Activated T-cell treated with anti-CD3 and anti-CD28 coated beads for 4 hours (primary cell): ENCODE measurements at places on chromosomes 3 and 15.
A peak's percentile ranks its signal among the peaks of the same experiment; 100 is the strongest.

DNA sequence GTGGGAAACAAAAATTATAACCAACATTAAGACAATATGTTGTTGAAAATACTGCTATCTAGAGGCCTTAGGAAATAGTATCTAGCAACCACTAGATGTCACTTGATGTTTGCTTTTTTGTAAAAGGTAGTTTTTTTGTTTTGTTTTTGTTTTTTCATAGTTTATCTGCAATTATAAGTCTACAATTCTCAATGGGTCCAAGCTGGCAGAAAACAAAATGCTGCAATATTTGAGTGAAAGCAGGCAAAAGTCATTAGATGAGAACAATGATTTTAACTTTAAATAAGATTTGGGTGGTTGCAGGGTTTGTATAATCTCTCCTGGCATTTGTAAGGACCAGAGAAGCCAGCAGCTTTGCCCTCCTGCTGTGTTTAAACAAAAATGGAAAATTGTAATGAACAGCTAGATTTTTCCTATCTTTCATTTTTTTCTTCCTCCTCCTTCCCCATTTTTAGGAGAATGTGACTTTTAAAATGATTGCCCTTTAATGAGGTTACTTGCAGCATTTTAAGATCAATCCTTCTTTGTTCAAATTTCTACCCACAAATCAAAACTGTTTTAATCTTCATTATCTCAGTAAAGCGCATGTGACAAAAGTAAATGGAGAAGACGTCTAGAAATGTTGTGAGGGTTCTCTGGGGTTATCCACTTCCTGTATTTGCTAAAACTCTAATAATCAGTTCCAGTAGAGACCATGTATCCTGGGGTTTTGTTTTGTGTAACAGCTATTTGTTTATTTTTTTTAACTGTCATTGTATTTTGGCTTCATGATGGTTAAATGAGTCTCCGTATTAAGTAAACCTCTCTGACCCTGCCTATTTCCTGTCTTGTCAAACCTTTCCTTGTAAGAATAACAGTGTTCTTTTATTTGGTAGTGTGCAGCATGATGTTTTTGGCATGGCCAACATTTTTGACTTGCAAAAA, 27.3 kb downstream of the DUT start:
- no peak for DNase-seq

- DNase-seq: no peak
These were observed 36.9 kb upstream of the FRMD4B start for GRCh38 chr3:69422751-69423150.

DNA sequence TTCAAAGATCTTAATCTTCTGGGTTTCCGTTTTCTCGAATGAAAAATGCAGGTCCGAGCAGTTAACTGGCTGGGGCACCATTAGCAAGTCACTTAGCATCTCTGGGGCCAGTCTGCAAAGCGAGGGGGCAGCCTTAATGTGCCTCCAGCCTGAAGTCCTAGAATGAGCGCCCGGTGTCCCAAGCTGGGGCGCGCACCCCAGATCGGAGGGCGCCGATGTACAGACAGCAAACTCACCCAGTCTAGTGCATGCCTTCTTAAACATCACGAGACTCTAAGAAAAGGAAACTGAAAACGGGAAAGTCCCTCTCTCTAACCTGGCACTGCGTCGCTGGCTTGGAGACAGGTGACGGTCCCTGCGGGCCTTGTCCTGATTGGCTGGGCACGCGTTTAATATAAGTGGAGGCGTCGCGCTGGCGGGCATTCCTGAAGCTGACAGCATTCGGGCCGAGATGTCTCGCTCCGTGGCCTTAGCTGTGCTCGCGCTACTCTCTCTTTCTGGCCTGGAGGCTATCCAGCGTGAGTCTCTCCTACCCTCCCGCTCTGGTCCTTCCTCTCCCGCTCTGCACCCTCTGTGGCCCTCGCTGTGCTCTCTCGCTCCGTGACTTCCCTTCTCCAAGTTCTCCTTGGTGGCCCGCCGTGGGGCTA, at the start of the genes B2M and PATL2:
TSS of gene B2M (plus strand) at position 422 of the 647 bp plus-strand sequence. CDS start at position 452, 30 bp downstream.
TSS of gene PATL2 (minus strand) at position 228 of the 647 bp plus-strand sequence. CDS start 34,833 bp downstream, outside the sequence.
- DNase-seq: peak; percentile 96

DNA sequence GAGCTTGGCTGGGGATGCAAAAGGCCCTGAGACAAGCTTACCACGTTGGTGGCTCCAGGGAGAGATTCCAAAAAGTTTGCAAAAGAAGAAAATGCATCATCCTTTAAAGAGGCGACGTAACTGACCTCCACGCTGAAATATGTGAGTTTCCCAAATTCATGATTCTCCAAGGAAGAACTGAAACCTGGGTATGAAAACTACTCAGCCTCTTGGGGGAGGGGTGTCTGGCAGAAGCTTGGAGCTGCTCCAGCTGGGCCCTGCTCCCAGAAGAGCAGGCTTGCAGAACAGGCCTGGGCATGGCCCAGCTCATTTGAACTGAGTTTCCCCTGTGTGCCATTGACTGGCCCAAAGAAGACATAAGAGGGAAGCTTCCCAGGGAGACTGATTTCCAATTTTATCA, 20.5 kb downstream of the CPN2 start:
- DNase-seq: no peak

DNA sequence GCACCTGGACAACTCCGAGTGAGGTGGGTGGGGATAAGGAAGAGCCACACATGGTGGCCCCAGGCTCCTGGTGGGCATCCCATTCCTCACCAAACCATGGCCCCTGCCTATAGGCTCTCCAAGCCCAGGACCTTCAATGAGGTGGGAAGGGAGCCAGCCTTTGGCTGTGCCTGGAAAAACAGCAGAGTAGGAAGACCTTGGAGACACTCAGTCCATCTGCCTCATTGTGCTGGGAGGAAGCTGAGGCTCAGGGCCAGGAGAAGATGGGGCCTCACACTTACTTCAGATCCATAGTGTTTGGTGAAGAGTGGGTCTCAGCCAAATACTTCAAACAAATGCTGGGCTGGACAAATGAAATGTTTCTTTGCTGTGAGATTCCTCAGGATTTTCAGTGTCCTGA, 47.4 kb upstream of the APEH start:
- DNase-seq: no peak

DNA sequence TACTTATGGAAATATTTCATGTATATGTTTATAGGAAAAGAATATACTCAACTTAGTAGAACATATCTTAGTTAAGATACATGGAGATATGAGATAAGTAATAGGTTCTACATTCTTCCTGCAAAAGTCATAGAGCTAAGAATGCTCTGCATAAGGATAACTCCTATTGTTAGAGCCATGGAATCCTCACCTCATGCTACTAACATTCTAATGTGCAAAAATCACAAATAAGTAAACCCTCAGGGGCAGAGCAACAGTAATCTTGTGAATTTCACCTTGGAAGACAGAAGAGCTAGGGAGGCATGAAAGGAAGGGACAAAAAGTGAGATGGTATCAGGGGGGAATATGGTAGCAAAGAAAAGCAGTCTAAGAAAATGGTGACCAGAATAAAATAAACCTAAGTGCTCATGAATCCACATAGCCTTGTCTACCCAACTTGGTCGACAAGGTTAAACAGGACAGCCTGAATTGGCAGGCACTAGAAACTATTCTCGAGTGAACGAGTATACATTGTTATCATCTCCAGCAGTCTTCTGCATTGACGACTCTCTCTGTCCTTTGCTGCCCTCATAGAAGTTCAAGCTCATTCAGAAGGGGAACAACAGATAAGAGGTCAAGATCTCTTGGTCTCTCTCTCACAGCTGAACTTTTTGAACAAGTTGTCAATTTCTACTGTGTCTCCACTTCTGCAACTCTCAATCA, 52.8 kb downstream of the XRN1 start:
- no peak for DNase-seq

GRCh38 chr3:13200946-13201345, 127.7 kb upstream of the IQSEC1 start:
- DNase-seq: no peak

DNA sequence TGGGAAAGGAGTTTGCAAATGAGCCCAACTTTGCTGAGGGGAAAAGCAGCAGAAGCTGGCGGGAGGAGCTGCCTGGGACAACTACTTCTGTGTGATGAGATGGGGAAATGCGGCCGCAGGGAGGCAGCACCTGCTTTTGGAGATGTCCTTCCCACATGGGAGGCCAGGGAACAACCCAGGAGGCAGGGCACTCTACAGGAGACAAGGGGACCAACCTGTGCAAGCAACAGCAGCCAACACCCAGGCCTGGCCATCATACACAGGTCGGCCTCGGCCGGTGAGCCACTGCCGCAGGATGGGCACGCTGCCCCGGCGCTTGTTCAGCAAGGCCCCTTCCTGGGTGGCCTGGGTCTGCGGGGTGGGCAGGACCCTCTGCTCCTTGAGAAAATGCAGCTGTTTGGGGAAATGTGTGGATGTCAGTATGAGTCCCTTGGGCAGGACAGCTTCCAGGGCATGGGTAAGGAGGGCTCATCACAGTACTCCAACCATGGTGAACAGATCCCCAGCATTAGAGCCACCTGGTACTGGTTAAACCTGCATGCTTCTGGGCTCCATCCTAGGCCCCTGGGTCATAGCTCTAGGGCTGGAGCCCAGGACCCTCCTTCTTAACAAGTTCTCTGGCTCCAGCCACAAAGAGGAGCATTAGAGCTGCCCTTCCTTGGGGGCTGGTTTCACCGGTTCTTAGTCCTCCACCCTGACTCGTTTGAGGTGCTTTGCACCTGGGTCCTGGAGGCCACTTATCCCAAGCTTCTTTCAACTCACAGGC, 11.6 kb downstream of the EPB42 start:
- DNase-seq: no peak

DNA sequence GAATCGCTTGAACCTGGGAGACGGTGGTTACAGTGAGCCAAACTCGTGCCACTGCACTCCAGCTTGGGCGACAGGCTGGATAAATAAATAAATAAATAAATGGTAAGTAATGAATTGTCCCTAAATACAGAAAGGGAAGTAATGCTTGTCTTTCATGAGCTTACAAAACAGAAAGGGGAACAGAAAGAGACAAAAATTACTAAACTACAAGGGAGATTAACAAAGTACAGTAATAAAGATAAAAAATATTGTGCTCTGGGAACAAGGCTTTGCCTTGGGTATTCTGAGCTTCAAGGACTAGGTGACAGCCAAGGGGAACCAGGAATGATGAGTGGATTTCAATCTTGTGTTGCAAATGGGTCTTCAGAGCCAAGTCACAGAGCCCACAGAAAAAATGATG, 9.2 kb upstream of the HLTF start:
- no peak for DNase-seq

- no peak for DNase-seq
These were observed 522.8 kb downstream of the CADM2 start for GRCh38 chr3:85481411-85482212.

DNA sequence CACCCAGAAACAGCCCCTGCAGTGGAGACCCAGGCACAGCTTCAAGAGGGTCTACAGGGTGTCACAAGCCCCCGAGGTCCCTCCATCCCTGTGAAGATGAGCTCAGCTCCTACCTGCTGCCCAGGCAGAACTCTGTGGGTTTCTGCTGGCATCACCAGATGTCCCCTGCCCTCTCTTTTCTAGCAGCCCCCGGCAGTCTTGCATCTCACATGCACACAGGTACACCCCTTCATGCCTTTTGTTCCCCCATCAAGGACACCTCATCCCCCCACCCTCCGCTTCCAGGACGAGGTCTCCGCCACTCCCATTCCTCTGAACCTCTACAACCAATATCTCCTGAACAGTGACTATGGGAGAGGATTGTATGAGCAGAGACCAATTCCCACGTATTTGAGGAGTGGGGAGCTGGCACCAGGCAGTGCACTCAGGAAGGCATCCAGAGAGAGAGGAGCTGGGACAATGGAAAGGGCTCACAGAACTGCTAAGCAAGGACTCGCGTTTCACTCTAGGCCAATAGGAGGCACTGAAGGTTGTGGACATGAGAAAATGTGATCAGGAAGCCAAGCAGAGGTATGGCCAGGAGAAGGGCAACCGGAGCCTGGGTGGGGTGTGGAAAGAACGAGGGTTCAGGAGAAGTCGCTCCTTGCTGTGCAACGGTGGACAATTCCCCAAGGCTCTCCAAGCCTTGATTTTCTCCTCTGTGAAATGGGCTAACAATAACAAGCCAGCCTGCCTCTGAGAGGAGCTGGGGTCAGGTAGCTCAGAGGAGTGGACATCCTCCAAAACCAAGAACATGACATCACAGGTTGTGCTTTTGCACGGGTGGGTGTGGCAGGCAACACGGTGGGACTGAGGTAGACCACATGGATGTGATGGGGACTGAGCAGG, 115.2 kb downstream of the CHSY1 start:
- no peak for DNase-seq

DNA sequence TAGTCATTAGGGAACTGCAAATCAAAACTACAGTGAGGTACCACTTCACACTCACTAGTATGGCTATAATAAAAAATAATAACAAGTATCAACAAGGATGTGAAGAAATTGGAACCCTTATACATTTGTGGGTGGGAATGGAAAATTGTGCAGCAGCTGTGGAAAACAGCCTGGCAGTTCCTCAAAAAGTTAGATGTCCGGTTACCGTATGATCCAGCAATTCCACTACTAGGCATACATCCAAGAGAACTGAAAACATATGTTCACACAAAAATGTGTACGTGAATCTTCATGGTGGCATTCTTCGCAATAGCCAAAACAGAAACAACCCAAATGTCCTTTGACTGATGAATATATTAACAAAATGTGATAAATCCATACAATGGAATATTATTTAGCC, 187.9 kb upstream of the LYSMD4 start:
- no peak for DNase-seq

- DNase-seq: no peak
These were observed 21.3 kb upstream of the SCN10A start for GRCh38 chr3:38837358-38837757.

DNA sequence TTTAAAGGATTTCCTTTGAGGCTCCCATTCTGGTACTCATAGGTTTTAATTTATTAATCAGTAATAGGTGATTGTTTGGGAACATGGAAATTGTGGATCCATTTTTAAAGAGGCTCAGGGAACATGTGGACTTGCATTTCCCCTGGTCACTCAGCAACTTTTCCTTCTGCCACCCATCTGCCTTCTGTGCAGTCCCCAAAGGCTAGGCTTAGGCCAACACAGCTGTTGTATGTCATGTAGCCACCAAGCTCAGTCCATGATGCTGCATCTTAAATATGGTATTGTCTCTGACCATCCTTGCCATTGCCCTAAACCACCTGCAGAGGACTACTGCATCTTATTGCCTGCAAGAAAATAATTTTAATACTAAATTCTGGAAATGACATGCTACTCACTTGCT, 416.7 kb upstream of the SEMA6D start:
- DNase-seq: no peak

DNA sequence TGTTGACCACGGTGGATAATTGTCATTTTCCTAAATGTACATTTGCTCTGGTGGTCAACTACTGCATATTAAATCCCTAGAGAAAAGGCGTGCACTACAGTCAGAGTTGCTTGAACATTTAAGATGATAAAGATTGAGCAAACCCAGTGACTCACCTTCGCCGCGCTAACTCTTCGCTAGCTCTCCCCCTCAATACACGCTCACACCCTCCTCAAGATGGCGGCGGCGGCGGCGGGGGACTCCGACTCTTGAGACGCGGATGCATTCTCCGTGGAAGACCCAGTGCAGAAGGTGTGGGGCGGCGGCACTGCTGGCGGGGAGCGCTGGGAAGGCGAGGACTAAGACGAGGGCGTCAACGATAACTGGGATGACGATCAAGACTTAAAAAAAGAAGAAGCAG, 79.8 kb upstream of the PFN2 start:
- DNase-seq: no peak

GRCh38 chr15:64213646-64214045, 50.8 kb upstream of the PPIB start:
- no peak for DNase-seq

- DNase-seq: no peak
These were observed 58.5 kb downstream of the DUT start for GRCh38 chr15:48389691-48390143.

- peak; percentile 65 for DNase-seq
These were observed 539 bp upstream of the PLCL2 start for GRCh38 chr3:16884084-16884747.

- no peak for DNase-seq
These were observed 794.8 kb downstream of the MCTP2 start for GRCh38 chr15:95025924-95026728.

GRCh38 chr15:38553071-38553470, 11.5 kb downstream of the RASGRP1 start:
- no peak for DNase-seq
